ENCODE measurements at places on chromosomes 6 and 20. TPM values are rescaled to one million over a fixed set of nuclear protein-coding genes. Genes with fewer than 3 reads are reported as not detected.

Gene RAET1G
- total RNA-seq, result not detected

Gene CST3
- total RNA-seq, result 486 TPM

Gene CASS4
- total RNA-seq, result 13.4 TPM

Gene SYNE1
- 143 TPM for total RNA-seq

Gene EDN3
- total RNA-seq, result not detected

Gene SLC35F1
- not detected for total RNA-seq

Gene OLIG3
- total RNA-seq, result not detected

Gene PDYN
- total RNA-seq, result 0.10 TPM

Gene SLC22A2
- not detected for total RNA-seq

Gene PLA2G7
- 5.1 TPM for total RNA-seq

Gene SEMG1
- not detected for total RNA-seq

Gene SRMS
- not detected for total RNA-seq

Gene MUC22
- total RNA-seq, result not detected

Gene PSORS1C2
- not detected for total RNA-seq

Measured in mononuclear cell (primary cell).